ENCODE measurements at places on chromosomes 2 and 18. TPM values are rescaled to one million over a fixed set of nuclear protein-coding genes. Genes with fewer than 3 reads are reported as not detected.

GBX2 gene
- total RNA-seq: 2.3 TPM

UGT1A3 gene
- total RNA-seq: 0.09 TPM

FAM237A gene
- not detected for total RNA-seq

ANKRD29 gene
- 13.8 TPM for total RNA-seq

SERPINB5 gene
- 0.10 TPM for total RNA-seq

TMEM163 gene
- 0.10 TPM for total RNA-seq

MAP3K19 gene
- total RNA-seq: not detected

ASXL3 gene
- not detected for total RNA-seq

RND3 gene
- total RNA-seq: 45.9 TPM
